ENCODE measurements at places on chromosomes 2 and 18.
A peak's percentile ranks its signal among the peaks of the same experiment; 100 is the strongest.

DNA sequence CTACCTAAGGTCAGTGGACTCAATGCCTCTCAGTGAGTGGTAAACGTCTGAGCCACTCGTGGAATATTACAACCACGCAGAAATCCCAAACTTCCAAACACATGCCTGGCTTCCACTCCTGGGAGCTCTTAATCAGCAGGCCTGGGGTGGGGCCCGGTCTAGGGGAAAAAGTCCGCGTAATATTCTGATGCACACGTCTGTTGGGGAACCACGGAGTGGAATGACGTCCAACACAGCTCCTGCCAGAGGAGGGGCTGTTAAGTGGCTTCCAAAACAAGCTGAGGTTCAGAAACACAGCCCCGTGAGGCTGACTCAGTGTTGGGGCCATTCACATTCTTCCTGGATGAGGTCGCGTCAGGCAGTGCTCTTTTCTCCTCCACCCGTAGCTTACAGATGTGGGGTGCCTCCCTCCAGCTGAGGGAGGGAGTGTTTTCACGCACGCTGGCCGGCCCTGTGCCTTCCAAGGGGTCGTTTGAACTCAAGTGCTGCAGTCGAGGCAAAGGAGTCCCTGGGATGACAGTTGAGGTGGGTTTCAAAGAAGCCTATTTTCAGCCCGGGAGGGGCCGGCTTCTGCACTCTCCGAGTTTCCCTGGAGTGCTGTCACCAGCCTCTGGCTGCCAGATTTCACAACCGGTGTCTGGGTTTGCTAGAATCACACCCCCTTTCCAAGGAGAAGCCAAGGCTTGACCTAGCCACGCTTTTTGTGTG is 73.1 kb downstream of the ACKR3 start:
- DNase-seq = no peak

GRCh38 chr2:179440642-179441251 is 176.1 kb upstream of the SESTD1 start:
- peak; percentile 32 for DNase-seq

- DNase-seq = no peak
Observed at GRCh38 chr18:35289727-35290093, 319 bp downstream of the ZSCAN30 start.

GRCh38 chr2:212360068-212360460 is 178.5 kb downstream of the ERBB4 start:
- DNase-seq = no peak

DNA sequence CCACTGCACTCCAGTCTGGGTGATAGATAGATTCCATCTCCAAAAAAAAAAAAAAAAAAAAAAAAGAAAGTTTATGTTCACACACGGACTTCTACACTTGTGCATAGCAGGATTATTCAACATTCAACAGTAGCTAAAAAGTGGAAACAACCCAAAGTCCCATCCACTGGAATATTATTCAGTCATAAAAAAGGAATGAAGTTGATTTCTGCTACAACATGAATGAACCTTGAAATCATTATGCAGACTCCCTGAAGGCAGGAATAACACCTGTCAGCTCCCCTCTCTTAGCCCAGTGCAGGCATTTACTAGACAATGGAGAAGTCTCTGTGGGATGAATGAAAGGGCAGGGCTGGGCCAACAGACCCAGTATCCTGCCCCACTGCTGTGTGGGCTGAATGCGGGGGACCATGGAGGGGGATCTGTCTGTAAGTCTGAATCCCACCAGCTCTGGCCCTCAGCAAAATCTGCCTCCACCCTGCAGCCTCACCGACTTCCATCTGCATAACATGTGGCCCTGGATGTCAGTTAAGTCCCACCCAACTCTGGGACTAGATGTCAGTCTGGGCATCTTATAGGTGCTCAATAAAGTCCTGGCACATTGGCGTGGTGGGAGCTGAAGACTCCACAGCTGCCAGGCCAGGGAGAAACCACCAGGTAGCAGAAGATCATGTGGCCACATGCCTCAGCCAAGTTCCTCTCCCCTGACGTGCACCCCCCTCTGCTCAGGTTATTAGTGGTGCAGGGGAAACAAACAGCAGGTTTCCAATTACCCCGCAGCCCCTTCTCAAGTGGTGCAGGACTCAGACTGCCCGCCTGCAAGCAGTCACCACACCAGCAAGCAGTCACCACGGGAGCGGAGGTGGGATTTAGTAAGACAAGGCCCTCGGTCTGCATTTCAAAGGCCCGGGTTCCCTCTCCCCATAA is 8.9 kb downstream of the ZFP36L2 start:
- no peak for DNase-seq

GRCh38 chr18:5106730-5107129 is 90.3 kb downstream of the AKAIN1 start:
- DNase-seq = no peak

- DNase-seq = no peak
Observed at GRCh38 chr2:16375981-16376380, 289.7 kb downstream of the CYRIA start.

DNA sequence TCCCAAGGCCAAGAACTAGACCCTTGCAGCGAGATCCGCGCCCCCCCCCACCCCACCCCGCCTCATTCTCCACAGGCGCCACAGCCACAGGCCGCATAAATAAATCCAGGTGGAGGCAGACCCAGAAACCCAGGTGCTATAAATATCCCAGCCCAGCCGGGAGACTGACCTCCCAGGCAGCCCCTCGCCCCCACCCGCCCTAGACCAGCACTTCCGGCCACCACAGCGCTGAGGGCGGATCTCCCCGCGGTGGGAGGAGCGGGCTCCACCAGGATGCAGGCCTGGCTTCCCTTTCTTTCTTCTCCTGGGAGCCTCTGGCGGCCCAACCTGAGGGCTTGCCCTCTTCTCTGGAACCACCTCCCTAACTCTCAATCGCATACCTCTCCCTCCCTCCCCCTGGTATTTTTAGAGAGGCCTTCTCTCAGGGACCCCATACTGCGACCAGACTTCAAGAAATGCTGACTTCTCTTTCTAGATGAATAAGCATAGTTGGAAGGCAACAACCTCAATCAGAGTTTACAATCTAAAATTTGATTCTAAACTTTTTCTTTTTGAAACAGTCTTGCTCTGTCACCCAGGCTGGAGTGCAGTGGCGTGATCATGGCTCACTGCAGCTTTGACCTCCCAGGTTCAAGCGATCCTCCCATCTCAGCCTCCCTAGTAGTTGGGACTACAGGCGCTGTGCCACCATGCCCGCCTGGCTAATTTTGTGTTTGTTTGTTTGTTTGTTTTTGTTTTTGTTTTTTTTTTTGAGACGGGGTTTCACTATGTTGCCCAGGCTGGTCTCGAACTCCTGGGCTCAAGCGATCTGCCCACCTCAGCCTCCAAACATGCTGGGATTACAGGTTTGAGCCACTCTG is 55.0 kb downstream of the PKDCC start:
- no peak for DNase-seq

DNA sequence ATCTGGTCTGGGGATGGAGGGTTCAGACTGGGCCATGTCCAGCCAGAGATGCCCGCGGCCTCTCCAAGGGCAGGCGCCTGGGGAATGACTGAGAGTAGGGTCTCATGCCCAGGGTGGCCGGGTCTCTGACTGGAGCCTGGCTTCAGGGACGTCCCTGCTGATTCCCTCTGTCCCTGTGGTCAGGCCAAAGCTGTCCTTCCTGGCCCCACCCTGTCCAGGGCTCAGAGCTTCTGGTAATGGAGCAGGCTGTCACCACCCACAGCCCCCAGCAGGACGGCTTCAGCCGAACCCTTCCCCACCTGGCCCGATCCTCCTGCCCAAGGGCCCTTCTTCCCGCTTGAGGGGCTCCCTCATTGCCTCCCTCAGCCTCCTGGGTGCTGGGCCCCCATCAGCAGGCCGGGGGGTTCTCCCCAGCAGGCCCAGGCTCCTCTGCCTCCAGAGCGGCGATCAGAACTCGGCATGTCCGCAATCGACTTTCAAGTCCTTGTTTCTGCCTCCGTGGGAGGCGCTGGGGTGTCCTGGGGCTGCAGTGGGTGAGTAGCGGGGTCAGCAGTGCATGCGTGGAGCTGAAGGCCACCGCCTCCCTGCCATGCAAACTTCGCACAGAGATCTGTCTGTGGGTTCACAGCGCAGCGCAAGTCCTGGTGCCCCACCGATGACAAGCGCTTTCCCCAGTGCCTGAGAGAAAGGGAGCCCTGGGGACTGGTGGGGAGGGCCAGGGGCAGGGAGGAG is 18.3 kb downstream of the RAMP1 start:
- DNase-seq = no peak

DNA sequence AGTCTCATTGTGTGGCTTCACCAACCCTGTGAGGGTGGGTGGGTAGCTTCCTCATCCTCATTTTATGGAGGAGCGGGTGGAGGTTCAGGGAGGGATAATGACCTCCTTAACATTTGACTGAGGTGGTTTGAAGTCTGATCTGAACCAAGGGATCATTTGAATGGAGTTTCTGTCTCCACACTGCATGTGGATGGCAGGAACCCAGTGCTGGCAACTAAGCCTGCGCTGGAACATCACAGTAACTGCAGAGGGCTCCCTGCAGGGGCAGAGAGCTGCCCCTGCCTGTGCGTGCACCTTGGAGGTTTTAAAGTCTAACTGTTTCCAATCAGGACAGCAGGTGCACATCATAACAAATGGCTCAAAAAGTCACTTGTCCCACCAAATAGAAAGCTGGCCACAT is 3.3 kb downstream of the AGAP1 start:
- no peak for DNase-seq

GRCh38 chr2:206727287-206727686 is 9.1 kb upstream of the DYTN start:
- no peak for DNase-seq

- DNase-seq = no peak
Observed at GRCh38 chr2:237427769-237428506, 14.0 kb upstream of the COL6A3 start.

DNA sequence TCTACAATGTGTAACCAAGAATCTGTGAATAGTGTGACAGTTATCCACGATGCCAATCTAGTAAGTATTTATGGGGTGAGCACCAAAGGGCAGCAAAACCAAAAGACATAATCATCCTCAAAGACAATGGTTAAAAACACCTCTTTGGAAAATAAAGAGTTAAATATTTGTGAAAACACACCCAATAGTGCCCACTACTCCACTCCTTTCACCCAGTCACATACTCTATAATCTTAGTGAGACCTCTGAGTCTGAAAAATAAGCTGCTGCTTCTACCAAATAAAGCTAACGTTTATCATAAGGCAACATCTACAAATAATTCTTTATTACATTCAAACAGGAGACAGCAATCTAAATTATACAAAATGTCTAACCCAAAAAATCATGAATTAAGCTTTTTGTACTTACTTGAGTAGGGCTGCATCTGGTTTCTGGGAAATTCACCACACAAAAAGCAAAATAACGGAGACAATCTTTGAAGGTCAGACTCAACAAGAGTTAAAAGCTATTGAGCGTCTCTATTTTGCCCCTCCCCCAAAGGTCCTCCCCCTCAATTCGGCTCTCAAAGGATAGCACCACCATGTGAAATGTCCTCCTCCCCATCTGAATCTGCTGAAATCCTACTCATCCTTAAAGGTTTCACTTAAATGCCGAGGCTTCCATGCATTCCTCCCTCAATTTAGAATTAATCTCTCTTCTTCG is 2.0 kb downstream of the RAPH1 start:
- DNase-seq = no peak

- no peak for DNase-seq
Observed at GRCh38 chr2:235070063-235070706, 118.4 kb downstream of the SH3BP4 start.

DNA sequence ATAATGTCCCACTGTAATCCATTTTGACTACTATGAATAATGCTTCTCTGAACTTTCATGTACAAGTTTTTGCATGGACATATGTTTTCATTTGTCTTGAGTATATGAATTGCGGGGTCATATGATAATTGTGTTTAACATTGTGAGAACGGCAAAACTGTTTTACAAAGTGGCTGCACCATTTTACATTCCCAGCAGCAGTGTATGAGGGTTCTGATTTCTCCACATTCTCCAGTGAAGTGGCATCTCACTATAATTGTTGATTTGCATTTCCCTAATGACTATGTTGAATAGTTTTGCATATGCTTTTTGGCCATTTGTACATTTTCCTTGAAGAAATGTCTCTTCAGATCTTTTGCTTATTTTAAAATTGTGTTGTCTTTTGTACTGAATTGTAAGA is 20.1 kb downstream of the NCOA1 start:
- DNase-seq = no peak

DNA sequence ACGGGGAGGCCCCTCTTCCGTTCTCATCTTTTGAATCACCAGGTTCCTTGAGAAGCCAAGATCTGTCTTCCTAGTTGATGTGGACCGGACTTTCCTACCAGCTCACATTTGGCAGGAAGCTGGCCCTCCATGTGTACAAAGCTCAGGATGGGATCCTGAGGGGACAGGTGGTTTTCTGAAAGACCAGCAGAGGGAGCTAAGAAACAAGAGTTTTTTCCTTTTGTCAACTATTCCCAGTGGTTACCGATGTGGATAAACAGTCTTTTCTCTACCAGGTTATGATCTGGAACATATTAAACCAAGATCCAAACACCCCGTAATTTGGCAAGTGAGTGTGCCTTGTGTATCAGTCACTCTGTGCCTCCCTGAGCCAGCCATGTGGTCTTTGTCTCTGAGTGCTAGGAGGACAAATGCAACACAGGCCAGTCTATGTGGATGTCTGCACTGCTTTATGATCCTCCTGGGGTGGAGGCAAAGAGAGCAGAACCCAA is 25.1 kb upstream of the ARHGAP25 start:
- DNase-seq = peak; percentile 29

DNA sequence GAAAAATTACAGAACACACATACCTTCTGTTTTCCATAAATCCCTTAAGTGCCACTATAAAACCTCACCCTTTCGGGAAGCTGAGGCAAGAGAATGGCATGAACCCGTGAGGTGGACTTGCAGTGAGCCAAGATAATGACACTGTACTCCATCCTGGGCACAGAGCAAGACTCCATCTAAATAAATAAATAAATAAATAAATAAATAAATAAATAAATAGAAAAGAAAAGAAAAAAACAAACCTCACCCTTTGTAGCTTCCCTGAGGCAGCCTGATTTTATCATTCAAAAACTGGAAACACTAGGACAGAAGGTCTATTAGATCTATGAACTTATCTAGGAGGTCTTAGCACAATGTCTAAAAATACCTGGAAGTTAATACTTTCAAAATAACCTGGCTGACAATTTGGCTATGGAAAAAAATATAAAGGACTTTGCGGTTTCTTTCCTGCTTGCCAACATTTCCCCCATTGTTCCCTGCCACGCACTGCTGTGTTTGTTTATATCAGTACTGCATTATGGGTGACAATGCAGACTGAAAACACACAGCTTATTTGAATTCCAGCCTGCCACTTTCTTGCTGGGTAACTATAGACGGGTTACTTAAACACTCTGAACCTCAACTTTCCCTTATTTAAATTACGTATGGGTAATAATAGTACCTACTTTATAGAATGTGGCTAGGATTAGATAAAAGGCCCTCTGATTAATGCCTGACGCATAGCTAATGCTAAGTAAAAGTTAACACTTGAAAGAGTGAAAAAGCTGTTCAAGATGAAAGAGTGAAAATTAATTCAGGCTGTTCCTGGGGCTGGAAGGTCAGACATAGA is 313.0 kb downstream of the RDH14 start:
- no peak for DNase-seq

GRCh38 chr2:7024261-7024660 is 107.0 kb downstream of the RNF144A start:
- no peak for DNase-seq

- DNase-seq = no peak
Observed at GRCh38 chr2:31060397-31060796, 77.8 kb downstream of the GALNT14 start.
